ENCODE measurements at places on chromosomes 5 and 9. TPM values are rescaled to one million over a fixed set of nuclear protein-coding genes. Genes with fewer than 3 reads are reported as not detected.

The SOHLH1 gene
- not detected for total RNA-seq

The STPG3 gene
- total RNA-seq, result 0.31 TPM

The NUTM2G gene
- not detected for total RNA-seq

The GGTA1 gene
- not detected for total RNA-seq

The GCNT4 gene
- total RNA-seq, result 8.3 TPM

The IL7R gene
- total RNA-seq, result not detected

DNA sequence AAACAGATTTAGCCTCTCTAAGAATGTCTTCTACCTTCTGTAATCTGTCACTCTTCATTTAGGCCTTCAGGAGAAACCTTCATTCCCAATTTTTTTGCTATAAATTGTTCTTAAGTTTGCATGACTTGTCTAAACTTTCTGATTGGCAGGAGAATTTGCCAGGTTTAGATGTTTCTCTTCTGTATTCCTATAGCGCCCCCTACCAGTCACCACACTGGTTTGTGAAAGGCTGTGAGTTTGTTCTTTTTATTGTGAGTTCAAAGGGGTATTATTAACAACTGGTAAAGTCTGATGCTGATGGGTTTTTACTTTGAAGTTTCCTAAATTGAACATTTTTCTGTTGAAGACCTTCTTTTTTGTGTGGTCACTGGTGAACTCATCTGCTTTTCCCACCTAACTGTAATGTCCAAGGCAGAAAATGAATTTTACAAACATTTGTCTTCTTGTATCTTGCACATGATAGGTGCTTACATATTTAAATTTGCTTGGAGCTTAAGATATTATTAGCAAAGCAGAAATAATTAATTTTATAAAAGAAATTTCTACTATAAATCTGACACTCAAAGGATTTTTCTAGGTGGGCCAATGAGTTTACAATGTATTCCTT, 18.4 kb upstream of the F2RL2 start:
- H3K4me3 ChIP-seq, result no peak overlapping the region
- no peaks in the 10 kb centered on the region for H3K27me3 ChIP-seq
- DNase-seq, result no peak
- no peak overlapping the region for H3K27ac ChIP-seq
- no peaks in the 10 kb centered on the region for H3K36me3 ChIP-seq
- H3K4me1 ChIP-seq, result peaks cover 4% of the 10 kb centered on the region

DNA sequence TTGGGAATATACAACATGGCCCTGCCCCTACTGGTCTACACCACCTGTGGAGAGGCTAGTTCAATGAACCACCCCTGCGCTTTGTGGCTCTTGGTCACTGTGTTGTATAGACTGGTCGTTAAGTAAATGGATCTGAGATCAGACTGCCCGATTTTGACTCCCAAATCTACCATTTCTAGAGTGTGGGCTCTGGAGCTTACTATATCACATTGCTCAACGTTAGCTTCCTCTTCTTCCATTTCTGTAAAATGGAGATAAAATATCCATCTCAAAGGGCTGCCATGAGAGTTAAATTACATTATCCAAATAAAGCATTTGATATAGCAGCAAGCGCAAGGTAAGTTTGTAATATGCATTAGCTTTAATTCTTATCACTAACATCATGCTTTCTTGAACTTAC, 52.7 kb upstream of the IFNK start:
- DNase-seq, result no peak
- no peak overlapping the region for H3K4me3 ChIP-seq
- H3K36me3 ChIP-seq, result peaks cover 33% of the 10 kb centered on the region

DNA sequence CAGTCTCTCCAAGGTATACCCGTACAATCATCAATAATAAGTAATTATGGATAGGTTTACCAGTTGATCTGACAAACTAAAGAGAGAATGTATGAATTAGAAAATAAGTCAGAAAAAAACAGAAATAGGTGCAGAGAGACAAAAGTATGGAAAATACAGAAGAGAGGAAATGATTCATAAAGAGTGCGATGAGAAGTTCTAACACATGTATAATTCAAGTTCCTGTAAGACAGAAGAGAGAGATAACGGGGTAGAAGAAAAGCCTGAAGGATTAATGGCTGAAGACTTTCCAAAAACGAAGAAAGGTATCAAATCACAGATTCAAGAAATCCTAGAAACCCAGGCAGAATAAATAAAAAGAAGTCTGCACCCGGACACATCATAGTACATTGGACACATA, 16.2 kb upstream of the SMU1 start:
- DNase-seq, result no peak
- no peak overlapping the region for H3K27ac ChIP-seq
- H3K27me3 ChIP-seq, result peaks cover 13% of the 10 kb centered on the region
- no peaks in the 10 kb centered on the region for H3K4me1 ChIP-seq
- no peaks in the 10 kb centered on the region for H3K36me3 ChIP-seq

DNA sequence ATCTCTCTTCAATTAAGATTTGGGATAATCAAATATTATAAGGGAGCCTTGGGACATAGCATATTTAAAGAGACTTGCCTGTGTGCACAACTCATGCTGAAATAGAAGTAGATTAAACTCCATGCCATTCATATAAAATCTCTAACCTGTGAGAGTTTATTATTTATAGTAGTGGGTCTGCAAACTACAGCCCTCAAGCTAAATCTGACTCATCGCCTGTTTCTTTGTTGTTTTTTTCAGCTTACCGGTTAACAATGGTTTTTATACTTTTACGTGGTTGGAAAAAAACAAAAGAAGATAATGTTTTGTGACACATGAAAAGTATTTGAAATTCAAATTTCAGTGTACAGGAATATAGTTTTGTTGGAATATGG, 61.9 kb upstream of the GHR start:
- H3K36me3 ChIP-seq, result no peaks in the 10 kb centered on the region
- H3K4me3 ChIP-seq, result no peak overlapping the region
- DNase-seq, result no peak
- no peak overlapping the region for H3K27ac ChIP-seq
- H3K27me3 ChIP-seq, result no peaks in the 10 kb centered on the region
- no peaks in the 10 kb centered on the region for H3K4me1 ChIP-seq

DNA sequence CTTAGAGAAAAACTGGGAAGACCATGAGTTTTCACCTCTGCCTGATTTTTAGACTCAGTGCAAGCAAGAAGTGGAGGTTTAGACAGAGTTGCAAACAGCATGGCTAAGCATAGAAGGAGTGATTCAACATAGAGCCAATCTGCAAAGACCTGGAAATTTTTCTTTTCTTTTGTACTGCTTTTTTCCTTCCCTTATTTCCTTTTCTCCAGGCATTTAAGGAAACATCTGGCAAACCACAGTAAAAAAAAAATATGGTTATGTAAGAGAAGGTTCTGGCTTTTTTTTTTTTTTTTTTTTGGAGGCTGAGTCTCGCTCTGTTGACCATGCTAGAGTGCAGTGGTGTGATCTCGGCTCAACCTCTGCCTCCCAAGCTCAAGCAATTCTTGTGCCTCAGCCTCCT, 16.6 kb upstream of the DCAF12 start:
- no peaks in the 10 kb centered on the region for H3K27me3 ChIP-seq
- H3K36me3 ChIP-seq, result no peaks in the 10 kb centered on the region
- no peak for DNase-seq
- H3K27ac ChIP-seq, result no peak overlapping the region
- no peaks in the 10 kb centered on the region for H3K4me1 ChIP-seq

- H3K4me3 ChIP-seq, result peak overlapping the region; percentile 93
- no peaks in the 10 kb centered on the region for H3K4me1 ChIP-seq
- no peaks in the 10 kb centered on the region for H3K36me3 ChIP-seq
- DNase-seq, result peak; percentile 77
Observed at GRCh38 chr5:43007911-43008362, 32.2 kb downstream of the ANXA2R start.

GRCh38 chr9:117180896-117181445, 233.9 kb downstream of the ASTN2 start:
- no peaks in the 10 kb centered on the region for H3K4me1 ChIP-seq
- DNase-seq, result no peak
- no peaks in the 10 kb centered on the region for H3K36me3 ChIP-seq
- peaks cover 3% of the 10 kb centered on the region for H3K27me3 ChIP-seq

DNA sequence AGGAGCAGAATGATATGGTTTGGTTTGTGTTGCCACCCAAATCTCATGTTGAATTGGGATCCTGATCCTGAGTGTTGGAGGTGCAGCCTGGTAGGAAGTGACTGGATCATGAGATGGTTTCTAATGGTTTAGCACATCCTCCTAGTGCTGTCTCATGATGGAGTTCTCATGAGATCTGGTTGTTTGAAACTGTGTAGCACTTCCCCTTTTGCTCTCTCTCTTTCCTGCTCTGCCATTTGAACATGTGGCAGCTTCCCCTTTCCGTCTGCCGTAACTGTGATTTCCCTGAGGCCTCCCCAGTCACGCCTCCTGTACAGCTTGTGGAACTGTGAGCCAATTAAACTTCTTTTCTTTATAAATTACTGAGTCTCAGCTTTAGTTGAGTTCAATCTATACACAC, 756.8 kb upstream of the CDH6 start:
- H3K4me3 ChIP-seq, result no peak overlapping the region
- no peak for DNase-seq
- H3K27ac ChIP-seq, result no peak overlapping the region
- no peaks in the 10 kb centered on the region for H3K4me1 ChIP-seq
- no peaks in the 10 kb centered on the region for H3K36me3 ChIP-seq
- no peaks in the 10 kb centered on the region for H3K27me3 ChIP-seq

GRCh38 chr5:9313751-9314150, 232.1 kb downstream of the SEMA5A start:
- H3K27me3 ChIP-seq, result no peaks in the 10 kb centered on the region
- no peak overlapping the region for H3K27ac ChIP-seq
- no peak overlapping the region for H3K4me3 ChIP-seq
- DNase-seq, result no peak

- DNase-seq, result no peak
- no peak overlapping the region for H3K27ac ChIP-seq
- H3K27me3 ChIP-seq, result peaks cover 3% of the 10 kb centered on the region
Observed at GRCh38 chr5:13246053-13246452, 698.4 kb downstream of the DNAH5 start.

- H3K36me3 ChIP-seq, result no peaks in the 10 kb centered on the region
- no peak for DNase-seq
- H3K4me3 ChIP-seq, result no peak overlapping the region
- peak overlapping the region; percentile 22 for H3K27ac ChIP-seq
Observed at GRCh38 chr9:6106711-6107339, 91.4 kb upstream of the RANBP6 start.
